ENCODE measurements at places on chromosomes 13 and 19. TPM values are rescaled to one million over a fixed set of nuclear protein-coding genes. Genes with fewer than 3 reads are reported as not detected.
A peak's percentile ranks its signal among the peaks of the same experiment; 100 is the strongest.

DNA sequence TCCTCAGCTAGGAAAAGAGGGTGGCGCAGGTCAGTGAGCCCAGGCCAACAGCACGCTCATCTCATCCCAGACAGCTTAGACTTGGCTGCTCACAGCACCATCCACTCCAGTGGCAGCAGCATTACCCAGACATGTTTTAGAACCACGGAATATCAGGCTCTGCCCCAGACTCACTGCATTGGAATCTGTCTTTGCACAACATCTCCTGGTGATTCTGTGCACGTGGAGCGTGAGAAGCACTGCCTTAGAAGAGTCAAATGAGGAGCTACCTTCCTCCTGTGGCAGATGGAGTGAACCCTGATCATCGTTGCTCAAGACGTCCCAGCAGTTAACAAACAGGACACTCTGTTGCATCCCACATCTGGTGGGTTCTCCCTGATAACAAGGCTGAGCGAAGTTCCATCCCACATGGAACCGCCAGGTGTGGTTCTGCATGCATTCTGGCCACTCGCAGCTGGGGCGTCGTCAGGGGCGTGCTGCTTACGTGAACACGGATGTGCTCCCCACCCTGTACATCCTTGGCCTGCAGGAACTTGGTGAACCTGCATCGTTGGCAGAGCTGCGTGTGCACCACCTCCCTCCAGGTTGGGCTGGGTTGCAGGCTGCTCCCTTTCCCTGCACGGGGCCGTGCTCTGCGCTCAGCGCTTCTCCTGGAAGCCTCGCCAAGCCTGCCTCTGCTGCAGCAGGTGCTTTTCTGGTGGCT lies 25.2 kb upstream of the ATP11A start:
- no peak overlapping the region for H3K4me3 ChIP-seq
- H3K4me1 ChIP-seq, result no peaks in the 10 kb centered on the region
- H3K27me3 ChIP-seq, result no peaks in the 10 kb centered on the region
- H3K27ac ChIP-seq, result no peak overlapping the region

- DNase-seq, result no peak
- H3K4me3 ChIP-seq, result no peak overlapping the region
- no peaks in the 10 kb centered on the region for H3K36me3 ChIP-seq
- peaks cover 21% of the 10 kb centered on the region for H3K4me1 ChIP-seq
- H3K27me3 ChIP-seq, result no peaks in the 10 kb centered on the region
- no peak overlapping the region for H3K27ac ChIP-seq
Observed at GRCh38 chr19:15303105-15303780, 29.1 kb downstream of the BRD4 start.

DNA sequence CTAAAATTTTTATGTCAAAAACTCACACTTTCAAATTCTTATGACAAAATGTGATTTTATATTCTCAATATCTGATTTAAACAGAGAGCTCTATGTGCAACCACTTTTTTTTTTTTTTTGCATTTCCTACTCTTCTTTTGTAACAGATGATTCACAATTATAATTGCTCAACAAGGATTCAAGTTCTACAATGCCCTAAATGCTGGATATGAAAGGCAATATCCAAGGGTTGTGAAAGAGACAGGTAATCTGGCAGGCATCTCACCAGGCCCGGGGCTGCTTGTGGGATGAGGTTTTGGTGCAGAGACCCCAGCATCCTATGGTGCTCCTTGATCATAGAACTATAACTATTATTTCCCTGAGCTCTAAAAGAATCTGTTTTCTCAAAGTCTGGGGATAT lies 363.6 kb upstream of the NBEA start:
- H3K36me3 ChIP-seq, result no peaks in the 10 kb centered on the region
- H3K4me1 ChIP-seq, result no peaks in the 10 kb centered on the region
- H3K4me3 ChIP-seq, result no peak overlapping the region
- H3K27ac ChIP-seq, result no peak overlapping the region
- H3K27me3 ChIP-seq, result no peaks in the 10 kb centered on the region

DNA sequence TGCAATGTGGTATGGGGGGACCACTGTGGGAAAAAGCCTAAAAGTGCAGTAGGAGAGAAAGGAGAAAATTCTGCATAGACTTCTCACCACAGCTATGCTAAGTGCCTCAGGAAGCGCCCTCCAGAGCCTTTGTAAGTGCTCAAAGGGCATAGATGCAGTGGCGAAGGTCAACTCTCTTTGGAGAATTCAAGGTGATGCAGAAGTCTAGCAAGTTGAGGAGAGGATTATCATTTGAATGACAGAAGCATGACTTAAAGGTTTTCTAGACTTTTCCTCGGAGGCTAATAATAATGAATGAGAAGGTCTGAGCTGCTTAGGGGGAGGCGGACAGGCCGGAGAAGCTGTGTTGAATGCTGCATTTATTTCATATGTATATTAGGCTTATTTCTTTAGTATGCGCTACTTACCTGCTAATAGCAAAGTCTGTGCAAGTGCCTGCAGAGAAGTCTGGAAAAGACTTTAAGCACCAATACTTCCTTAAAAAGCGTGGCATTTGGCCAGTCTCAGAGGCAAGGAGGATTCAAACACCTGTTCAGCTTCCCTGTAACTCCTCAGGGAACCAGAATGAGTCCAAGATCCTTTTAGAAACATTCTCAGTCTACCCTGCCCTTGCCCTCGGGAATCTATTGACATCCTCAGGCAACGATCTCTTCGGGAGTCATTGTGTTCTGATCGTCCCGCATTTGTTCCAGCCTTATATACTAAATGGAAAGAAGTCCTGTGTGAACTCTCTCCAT lies 56.2 kb downstream of the FLT1 start:
- no peaks in the 10 kb centered on the region for H3K36me3 ChIP-seq
- peaks cover 6% of the 10 kb centered on the region for H3K4me1 ChIP-seq
- no peak overlapping the region for H3K4me3 ChIP-seq
- H3K27ac ChIP-seq, result no peak overlapping the region
- H3K27me3 ChIP-seq, result no peaks in the 10 kb centered on the region
- no peak for DNase-seq

DNA sequence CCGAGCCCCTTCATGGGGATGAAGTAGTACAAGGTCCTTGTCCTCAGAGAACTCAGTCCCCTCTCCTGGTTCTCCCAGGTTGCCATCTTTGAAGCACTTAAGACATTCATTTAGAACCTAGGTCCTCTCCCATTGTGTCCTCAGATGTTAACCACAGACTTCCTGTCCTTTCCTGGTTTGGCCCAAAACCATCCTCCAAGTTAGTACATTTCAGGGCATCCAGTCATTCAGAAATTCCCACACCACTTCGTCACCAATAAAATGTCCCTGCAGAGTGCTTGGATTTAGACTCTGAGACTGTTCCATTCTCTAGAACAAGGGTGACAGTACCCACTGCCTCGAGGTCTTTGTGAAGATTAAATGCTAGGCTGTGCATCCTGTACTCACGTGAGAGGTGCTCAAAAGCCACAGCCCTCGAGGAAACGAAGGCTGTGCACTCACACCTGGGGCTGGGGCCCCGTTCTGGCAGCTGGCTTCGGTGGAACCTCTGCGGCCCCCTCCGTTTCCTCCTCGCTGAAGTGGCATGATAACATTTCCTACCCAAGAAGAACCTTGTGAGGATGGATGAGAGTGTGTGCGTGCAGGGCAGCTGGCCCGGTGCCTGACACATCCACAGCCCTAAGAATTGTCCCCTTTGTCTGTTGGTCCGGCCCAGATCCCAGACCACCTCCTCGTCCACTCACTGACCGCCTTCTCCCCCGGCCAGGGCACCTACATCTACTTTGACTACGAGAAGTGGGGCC lies 4.7 kb downstream of the LENG1 start:
- peak; percentile 71 for DNase-seq
- H3K36me3 ChIP-seq, result peaks cover 86% of the 10 kb centered on the region
- no peak overlapping the region for H3K4me3 ChIP-seq
- peak overlapping the region; percentile 76 for H3K27ac ChIP-seq
- H3K4me1 ChIP-seq, result peaks cover 33% of the 10 kb centered on the region

DNA sequence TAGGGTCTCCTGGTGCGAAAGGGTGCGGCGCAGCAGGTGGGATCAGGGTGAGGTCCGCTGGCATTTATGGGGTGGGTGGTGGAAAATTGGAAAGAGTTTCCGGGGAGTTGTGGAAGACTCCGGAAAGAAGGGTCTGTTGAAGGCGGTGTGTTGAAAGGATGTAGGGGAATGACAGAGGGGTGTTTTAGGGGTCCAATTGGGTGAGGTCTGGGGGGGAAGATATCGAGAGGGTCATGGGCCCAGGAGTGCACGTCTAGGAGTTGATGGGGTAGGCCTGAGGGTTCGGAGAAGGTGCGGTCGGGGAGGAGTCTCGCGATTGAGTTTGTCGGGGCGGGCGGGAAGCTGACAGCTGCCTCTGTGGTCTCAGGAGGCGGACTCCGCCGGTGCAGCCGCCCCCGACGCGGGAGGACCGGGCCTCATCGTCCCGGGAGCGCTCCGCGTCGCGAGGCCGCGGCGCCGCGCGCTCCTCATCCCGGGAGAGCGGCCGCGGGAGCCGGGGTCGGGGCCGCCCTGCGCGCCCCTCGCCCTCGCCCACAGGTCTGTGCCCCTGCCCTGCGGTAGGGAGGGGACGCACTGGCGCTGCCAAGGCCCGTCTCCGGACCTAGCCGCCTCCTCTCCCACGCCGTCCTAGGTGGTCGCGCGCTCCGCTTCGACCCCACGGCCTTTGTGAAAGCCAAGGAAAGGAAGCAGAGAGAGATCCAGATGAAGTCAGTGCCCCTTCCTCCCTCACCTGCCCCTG lies 7.0 kb downstream of the PGLYRP1 start:
- peak; percentile 26 for DNase-seq
- peaks cover 30% of the 10 kb centered on the region for H3K27me3 ChIP-seq
- H3K27ac ChIP-seq, result no peak overlapping the region
- peaks cover 14% of the 10 kb centered on the region for H3K4me1 ChIP-seq

GRCh38 chr19:33678796-33679585 lies 57.2 kb downstream of the CHST8 start:
- no peak overlapping the region for H3K4me3 ChIP-seq
- H3K27me3 ChIP-seq, result peaks cover 6% of the 10 kb centered on the region
- H3K27ac ChIP-seq, result no peak overlapping the region
- DNase-seq, result no peak
- no peaks in the 10 kb centered on the region for H3K4me1 ChIP-seq

DNA sequence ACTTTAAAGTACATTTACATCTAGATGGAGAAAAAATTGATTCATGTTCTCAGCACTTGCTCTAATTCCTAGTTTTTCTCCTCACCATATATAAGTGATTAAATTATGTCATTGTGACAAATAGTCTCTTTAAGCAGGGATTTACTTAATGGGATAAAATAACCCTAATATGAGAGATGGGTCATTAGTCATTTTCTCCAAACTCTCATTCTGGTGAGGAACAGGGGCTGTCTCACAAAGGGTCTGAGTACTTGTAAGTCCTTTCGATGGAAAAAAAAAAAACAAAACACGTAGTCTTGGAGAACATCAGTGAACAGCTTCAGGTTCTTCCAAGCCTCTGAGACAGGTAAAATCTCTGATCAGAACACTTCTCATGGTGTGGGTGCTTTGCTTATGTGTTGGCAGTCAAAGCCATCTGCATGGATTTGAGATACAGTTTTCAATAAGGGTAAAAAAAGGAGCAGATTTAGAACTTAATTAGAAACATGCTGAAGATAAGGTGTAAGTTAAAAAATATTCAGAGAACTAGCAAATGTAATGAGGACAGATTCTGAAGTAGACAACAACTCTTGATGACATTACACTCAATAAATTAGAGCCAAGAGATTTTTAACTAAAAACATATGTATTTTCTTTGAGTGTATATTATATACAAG lies 1668.9 kb upstream of the MIR17HG start:
- H3K4me3 ChIP-seq, result no peak overlapping the region
- no peak for DNase-seq
- no peaks in the 10 kb centered on the region for H3K27me3 ChIP-seq
- no peaks in the 10 kb centered on the region for H3K4me1 ChIP-seq

DNA sequence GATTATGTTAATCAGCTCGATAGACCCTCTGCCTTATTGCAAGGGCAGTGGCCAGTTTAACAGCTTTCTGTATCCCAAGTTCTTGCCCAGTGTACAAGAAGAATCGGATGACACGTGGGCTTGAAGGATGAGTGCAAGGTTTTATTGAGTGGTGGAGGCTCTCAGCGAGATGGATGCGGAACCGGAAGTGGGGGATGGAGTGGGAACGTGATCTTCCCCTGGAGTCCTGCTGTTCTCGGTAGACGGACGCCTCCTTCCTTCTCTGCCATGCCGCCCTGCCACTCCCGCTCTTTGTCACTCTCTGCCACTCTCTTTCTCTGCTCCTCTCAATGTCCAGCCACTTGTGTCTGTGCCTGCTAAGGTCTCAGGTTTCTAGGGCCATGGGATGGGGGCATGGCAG lies 21.0 kb downstream of the RFXAP start:
- DNase-seq, result no peak
- no peaks in the 10 kb centered on the region for H3K27me3 ChIP-seq
- H3K36me3 ChIP-seq, result peaks cover 4% of the 10 kb centered on the region

DNA sequence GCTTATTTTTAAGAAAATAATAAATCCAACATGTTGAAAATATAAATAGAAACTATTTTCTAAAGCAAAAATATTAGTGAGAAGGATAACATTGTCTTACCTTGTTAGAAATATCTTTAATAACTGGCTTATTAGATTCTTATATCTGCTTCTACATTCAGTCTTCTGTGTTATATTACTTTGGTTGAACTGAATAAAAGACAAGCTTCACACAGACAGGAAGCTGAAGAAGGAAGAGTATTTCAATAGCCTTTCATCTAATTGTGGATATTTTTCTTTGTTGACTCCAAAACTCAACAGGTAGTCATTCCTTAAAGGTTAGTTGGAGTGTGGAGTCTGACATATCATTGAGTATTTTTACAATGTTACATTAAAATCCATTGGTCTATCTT lies 10.9 kb downstream of the SETDB2 start:
- no peaks in the 10 kb centered on the region for H3K4me1 ChIP-seq
- peaks cover 7% of the 10 kb centered on the region for H3K36me3 ChIP-seq
- DNase-seq, result no peak

DNA sequence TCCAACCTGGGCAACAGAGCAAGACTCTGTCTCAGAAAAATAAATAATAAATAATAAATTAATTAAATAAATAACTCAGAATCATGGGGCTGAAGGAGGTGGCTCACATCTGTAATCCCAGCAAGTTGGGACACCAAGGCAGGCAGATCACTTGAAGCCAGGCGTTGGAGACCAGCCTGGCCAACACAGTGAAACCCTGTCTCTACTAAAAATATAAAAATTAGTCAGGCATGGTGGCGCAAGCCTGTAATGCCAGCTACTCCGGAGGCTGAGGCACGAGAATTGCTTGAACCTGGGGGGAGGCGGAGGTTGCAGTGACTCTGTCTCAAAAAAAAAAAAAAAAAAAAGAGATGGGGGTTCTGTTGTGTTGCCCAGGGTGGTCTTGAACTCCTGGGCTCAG lies 7.2 kb downstream of the TMEM38A start:
- H3K27me3 ChIP-seq, result no peaks in the 10 kb centered on the region
- H3K4me1 ChIP-seq, result no peaks in the 10 kb centered on the region
- no peaks in the 10 kb centered on the region for H3K36me3 ChIP-seq

- peak; percentile 3 for DNase-seq
- H3K27me3 ChIP-seq, result no peaks in the 10 kb centered on the region
- no peaks in the 10 kb centered on the region for H3K36me3 ChIP-seq
- H3K27ac ChIP-seq, result no peak overlapping the region
Observed at GRCh38 chr19:27974082-27974513, 1238.9 kb downstream of the UQCRFS1 start.

GRCh38 chr13:34179481-34179880 lies 361.5 kb downstream of the RFC3 start:
- no peak overlapping the region for H3K27ac ChIP-seq
- H3K4me1 ChIP-seq, result no peaks in the 10 kb centered on the region
- DNase-seq, result no peak
- H3K36me3 ChIP-seq, result no peaks in the 10 kb centered on the region

GRCh38 chr13:76542176-76542575 lies 344.0 kb downstream of the KCTD12 start:
- DNase-seq, result no peak
- no peaks in the 10 kb centered on the region for H3K36me3 ChIP-seq

N4BP2L2 gene
- 123 TPM for total RNA-seq

ANGPTL8 gene
- not detected for total RNA-seq

COL5A3 gene
- 1.6 TPM for total RNA-seq

APOC4 gene
- total RNA-seq, result not detected

FCER2 gene
- total RNA-seq, result 3.1 TPM

KLF2 gene
- 5.1 TPM for total RNA-seq

Data from thymus (tissue), 14 donors.